T-helper 9 cell (primary cell): ENCODE measurements at places on chromosomes 16 and 17.

GRCh38 chr16:29198231-29198630 is 208.3 kb downstream of the NPIPB11 start:
- no peak for DNase-seq

- no peak for DNase-seq
Measured at GRCh38 chr16:30023586-30023985, 588 bp downstream of the C16orf92 start.

DNA sequence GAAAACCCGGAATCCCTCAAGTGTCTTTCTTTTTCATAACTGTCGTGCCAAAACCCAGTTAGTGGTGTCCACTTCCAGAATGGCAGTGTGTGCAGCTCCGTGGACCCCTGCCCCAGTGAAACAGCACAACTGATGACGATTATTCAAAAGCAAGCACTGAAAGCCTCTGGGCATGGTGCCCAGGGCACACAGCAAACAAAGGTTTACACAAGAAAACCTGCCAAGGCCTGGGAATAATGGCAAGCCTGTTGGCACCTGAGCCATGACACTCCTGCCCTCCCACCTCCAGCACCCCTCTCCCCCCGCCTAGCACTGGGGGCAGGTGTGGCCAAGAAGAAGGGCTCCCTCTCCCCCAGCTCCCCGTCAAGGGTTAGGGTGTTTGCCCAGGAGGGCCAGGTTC is 2.8 kb downstream of the PKMYT1 start:
- DNase-seq: no peak

DNA sequence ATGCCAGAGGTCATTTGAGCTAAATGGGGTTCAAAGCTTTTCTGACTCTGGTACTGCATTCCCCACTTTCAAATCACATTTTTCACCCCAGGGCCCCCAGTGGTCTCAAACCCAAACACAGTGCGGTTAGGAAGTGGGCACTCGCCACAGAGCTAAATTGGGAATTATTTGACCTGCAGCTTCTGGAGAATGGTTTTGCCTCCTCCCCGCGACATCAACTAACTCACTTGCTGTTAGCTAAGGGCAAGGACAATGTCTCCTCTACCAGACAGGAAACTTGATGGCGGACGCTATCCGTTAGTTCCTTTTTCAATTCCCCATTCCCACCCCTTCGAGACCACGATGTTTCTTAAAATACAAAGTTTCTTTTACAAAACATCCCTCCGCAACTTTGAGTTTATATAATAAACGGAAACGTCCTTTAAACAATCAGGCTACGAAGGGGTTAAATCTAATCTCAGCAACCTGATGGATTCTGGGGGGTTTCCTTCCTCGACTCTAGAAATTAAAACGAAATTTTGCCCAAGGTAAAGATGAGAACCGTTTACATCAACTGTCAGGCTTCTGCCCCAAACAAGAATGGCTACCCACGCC is 500 bp upstream of the KAT7 start:
- DNase-seq: peak; percentile 6

DNA sequence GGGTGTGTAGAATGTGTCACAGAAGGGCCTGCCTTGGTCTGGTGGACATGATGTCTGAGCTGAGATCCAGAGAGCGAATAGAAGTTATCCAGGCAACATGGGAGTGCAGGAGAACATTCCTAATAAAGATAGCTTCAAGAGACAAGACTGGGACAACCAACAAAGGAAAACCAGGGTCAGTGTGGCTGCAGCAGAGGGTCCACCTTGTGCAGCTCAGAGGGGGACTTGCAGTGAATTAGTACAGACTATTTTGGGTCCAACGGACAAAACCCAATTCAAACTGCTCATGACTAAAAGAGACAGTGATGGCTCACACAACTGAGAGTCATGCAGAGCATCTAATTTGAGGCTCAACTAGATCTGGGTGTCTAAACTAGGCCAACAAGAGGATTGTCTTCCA is 192.1 kb downstream of the CBLN1 start:
- DNase-seq: no peak

GRCh38 chr17:76200354-76200753 is 39.9 kb downstream of the RNF157 start:
- DNase-seq: no peak

- DNase-seq: no peak
Measured at GRCh38 chr17:71535321-71535720, 585.5 kb upstream of the SOX9 start.

DNA sequence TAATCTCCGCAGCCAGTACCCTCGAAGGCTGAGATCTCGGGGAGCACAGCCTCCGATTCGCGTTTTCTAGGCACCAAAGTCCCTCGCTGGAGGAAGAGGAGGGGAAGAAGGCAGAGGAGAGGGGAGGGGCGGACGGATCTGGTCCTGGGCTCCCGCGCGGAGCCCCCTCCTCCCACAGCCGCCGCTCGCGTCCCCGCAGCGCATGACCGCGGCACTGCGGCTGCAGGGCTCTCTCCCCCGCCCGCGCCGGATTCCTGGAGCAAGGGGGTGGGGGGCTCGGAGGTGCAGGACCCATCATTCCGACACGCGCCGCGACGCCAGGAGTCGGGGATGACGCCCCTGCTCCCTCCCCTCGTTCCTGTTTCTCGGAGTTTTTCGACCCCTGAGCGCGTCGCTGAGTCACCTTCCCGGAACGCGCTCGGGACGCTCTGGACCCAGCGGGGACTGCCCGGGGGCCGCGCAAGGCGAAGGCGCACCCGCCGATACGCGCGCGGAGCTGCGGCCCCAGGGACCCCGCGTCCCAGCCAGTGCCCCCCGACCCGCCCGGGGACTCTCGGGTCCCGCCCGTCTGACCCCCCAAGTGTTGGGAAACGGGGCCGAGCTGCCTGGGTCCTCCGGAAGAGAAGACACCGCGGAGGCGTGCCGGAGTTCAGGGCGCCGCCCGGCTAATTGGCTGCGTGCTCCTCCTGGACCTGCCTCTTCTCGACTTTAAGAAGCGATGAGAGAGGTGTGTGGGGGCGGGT is 1.4 kb upstream of the SPHK1 start:
- peak; percentile 31 for DNase-seq

GRCh38 chr17:41140360-41141131 is at the start of gene KRTAP4-6:
Gene KRTAP4-6 (minus strand): TSS chr17:41140544. CDS start chr17:41140487, 57 bp downstream.
- DNase-seq: no peak

- DNase-seq: no peak
Measured at GRCh38 chr17:16551878-16552636, 16.9 kb downstream of the ZNF287 start.
